ENCODE measurements at places on chromosomes 6 and 20.

DNA sequence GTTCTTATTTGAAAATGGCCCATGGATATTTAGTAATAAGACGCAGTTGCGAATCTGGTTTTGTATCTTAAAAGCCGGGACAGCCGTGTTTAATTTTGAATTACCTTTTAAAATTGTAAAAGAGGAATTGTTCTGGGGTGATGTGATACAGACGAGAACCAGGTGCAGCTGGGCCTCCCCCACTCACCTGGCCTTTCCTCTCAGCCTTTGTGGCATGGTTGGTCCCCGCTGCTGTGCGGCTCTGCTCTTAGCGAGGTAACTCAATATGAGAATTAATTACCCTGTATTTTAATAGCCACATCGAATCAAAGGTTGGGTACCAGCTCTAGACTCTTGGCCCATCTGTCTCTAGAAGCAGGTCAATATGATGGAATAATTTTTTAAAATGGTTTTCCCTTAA lies 56.5 kb upstream of the DACT2 start:
- no peak for DNase-seq

GRCh38 chr20:35010405-35011192 lies 54.9 kb downstream of the MYH7B start:
- DNase-seq, result no peak

GRCh38 chr20:60749804-60750602 lies 502.1 kb upstream of the CDH4 start:
- DNase-seq, result no peak

DNA sequence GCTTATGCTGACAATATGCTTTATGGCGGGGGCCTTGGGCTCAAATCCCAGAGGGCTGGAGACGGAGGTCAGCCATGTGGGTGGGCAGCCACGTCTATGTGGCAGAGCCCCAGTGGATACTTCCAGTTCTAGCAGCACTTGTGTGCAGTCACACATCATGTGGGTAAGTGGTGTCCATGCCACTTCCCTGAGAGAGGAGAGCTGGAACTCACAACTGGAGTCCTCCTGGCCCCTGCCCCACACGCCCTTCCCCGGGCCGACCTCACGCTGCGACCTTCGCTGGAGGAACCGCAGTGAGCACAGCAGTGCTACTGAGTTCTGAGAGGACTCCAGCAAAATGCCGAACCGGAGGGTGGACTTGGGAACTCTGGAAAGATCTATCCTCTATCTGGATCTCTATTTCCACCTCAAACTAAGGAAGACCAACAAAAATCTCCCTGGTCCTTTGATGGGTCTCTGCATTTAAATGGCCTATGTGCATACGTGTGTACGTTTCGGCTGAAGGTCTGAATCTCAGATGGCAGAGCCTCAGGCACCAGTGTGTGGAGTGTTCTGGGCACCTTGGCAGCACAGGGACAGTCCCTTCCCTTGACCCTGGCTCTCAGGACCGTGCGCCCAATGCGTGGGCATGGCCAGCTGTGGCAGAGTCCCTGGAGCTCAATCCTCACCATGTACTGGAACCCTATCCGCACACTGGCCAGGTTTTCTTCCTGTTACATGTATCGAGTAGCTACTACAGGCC lies 55.4 kb downstream of the GNAS-AS1 start:
- DNase-seq, result no peak

DNA sequence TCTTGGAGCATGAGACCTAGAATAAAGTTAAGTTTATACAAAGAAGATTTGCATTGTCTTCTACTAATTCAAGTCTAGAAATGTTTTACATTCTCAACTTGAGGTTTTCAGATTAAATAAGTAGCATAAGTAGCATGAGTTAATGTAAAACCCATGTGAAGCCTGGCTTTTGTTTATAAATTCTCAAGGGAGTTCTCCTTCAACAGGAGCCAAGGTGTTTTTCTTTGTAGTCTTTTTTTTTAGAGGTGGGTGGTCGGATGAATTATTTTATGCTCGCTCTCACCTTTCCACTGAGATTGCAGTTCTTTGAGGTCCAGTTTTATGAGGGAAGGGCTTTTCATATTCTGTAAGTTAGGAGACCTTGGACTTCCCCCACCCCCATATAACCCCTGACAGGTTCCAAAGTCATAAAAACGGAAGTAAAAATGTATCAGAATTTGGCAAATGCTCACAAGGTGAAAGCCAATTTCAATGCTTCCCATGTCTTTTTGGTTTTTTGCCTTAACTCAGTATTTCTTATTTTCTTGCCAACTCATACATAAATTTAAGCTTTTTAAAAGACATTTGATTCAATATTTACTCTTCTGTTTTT lies 244.3 kb upstream of the ASCC3 start:
- no peak for DNase-seq

DNA sequence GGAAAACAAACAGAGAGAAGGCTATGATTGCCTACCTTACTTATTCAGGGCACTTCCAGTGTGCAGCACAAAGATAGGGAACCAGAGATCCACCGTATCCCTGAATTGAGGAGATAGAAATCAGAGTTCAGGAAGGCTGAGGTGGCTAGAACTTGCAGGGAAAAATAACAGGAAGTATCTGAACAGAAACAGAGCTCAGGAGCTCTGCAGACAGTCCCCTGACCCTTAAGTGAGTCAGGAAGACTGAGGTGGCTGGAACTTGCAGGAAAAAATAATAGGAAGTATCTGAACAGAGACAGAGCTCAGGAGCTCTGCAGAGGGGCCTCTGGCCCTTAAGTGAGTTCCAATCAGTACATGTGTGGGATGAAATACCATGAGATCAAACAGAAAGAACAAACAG lies 65.4 kb downstream of the RPRD1B start:
- DNase-seq, result no peak

DNA sequence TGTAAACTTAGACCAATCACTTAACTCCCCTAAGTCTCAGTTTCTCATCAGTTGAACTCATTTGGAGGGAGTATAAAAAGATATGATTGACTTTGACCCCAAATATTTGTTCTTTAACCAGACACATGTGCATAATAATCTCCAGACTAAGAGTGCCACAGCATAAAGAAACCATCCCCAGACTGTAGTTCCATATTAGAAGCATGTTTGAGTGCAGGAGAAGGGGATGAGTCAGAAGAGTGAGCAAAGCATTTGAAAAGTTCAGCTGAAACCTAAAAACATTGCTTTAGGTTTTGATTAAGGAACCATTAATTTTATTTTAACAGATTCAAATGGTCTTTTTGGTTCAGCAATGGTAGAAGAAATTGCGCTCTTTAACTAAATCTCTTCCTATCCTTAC lies 654.8 kb downstream of the UTRN start:
- no peak for DNase-seq

DNA sequence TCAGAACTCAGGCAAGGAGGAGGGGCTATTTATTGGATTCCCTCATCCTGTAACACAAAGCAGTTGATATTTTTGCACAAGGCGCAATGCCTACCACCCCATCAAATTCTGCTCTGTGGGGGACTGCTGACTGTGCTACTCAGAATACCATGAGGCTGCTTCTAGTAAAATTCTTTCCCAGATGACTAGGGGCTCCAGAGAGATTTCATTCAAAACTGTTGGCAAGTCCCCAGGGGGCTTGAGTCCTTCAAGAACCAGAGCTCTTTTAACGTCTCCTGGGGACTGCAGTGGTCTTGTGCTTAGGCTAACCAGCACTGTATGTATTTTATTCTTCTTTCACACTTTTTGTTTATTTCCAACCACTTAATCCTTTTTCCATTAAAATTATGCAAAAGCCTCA lies 365.9 kb upstream of the AGPAT4 start:
- DNase-seq, result no peak

DNA sequence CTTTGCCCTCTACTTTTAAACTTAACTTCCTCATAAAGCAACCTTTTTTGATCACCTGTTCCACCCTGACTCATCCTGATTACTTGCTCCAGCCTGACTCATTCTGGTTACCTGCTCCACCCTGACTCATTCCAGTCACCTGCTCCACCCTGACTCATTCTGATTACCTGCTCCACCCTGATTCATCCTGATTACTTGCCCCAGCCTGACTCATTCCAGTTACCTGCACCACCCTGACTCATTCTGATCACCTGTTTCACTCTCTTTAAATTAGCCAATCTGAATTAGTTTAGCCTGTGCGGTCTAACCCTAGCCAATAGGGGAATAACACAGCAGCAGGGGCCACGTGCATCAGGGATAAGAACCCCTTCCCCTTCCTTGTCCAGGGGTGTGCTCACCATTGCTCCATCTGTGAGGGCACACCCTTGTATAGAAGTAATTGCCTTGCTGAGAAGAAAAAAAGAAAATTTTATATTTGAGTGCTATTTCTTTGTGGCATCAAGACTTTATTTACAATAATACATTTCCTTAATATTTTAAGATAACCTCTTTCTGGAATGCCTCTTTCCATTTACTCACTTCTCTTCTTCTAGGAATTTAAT lies 17.9 kb downstream of the HLA-G start:
- no peak for DNase-seq

DNA sequence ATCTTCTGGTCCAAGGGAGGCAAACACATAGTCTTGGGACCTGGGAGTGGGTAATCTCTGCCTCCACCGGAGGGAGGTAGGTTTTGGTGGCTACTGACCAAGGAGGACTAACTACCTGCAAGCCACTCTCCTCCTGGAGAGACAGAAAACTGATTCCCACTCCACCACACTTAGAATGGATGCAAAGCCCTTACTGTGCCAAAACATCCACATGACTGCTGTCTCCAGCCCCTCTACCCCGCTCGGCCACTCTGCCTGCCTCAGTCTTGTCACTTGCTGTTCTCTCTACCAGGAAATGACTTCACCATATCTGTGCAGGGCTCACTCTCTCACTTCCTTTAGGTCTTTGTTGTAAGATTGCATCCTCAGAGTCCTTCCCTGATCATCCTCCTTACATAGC lies 129.5 kb upstream of the ARG1 start:
- DNase-seq, result no peak

GRCh38 chr6:30769088-30769852 lies 24.9 kb upstream of the IER3 start:
- no peak for DNase-seq

- no peak for DNase-seq
Observed at GRCh38 chr6:139732451-139732850, 358.0 kb upstream of the CITED2 start.

DNA sequence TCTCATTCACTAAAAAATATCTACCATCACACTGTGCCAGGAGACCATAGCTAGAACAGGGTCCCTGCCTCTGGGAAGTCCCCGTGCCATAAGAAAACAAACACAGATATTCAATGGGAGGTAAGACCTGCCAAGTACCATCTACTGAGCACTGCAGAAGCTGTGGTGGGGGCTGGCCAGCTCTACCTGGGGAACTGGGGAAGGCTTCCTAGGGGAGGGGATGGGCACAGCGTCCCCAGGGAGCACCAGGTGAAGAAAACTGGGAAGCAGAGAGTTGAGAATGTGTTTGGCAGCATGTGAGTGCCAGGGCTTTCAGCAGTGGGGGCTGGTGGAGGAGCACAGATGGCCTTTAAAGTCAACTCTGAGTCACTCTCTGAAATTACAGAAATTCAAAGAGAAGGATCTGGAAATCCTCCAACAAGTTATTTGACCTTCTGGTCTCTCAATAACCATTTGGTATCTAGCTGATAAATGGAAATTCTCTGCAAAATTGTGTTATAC lies 85.2 kb downstream of the SHLD1 start:
- DNase-seq, result no peak

DNA sequence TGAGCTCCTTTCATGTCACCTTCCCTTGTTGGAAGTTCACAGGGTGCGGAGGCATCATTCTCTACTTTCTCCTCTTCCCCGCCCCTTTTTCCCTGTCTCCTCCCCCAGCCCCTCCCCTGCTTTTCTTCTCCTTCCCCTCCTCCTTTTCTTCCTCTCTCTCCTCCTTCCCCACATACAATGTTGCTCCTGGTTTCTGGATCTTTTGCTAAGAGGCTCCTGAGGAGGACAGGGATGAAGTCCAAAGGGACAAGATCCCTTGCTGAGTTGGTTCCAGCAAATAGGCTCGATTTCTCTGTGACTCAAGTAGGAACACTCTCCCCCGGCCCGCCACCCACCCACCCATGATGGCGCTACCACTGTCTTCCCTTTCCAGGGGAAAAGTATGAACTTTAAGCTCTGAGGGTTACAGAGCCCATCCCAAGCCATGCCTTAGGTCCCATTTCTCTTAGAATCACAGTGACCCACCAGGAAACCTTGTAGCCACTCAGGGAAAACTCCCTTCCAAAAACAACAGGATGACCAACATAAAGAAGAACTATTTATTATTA lies 852 bp upstream of the TFEB start:
- DNase-seq, result no peak

- no peak for DNase-seq
Observed at GRCh38 chr20:7113577-7114466, 346.3 kb downstream of the BMP2 start.

DNA sequence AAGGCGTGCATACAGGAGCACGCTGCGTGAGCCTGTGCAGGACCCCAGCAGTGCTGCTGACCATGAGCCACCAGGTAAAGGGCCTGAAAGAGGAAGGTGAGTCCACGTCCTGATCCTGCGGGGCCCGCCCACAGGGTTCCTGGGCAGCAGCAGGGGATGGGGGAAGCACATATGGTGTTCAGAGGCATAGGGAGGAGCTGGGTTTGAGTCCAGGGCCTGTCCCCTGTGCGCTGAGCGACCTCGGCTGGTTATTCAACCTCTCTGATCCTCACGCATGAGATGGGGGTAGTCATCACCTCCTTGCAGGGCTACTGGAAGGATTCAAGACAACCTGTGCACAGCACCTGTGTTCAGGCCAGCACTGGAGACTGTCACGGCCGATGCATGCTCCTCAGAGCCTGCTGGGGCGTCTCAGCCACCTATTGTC lies at the start of gene TMC2:
Gene TMC2, plus strand, starts transcription at position 14 of the 427 bp plus-strand sequence. Its CDS starts 49 bp downstream, at position 63.
- DNase-seq, result no peak

DNA sequence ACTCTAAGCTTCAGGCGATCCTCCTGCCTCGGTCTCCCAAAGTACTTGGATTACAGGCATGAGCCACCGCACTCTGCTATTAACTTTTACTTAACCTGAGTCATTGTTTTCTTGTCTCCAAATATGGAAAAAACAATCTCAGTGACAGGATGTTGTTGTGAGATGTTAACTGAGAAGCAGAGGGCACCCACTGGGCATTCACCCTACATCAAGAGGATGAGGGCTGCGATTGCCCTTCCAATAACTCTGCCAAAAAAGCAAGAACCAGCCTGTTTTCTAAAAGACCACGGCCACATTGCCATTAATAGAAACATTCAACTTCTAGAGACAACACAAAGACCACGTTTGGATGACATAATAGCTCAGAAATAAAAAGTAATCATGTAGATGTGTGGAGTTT lies 107.6 kb upstream of the SGK1 start:
- no peak for DNase-seq

DNA sequence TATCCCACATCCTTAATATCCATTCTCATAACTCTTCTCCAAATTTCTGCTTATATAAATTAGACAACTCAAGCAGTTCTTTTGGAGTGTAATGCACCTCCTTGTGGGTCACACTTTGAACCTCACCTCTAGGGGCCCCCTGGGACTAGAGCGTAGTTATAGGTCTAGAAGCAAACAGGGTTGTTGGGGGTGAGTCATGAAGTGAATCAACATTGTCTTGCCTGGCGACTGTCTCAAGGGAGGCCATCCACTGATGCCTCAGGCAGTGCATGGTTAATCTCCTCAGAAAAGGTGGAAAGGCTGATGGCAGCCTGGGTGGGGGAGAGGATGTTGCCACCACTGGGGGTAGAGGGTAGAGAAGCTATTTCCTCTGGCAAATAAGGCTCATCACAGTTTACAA lies 129.1 kb downstream of the TNFRSF21 start:
- DNase-seq, result no peak

GRCh38 chr20:21583486-21584168 lies 69.8 kb upstream of the NKX2-2 start:
- DNase-seq, result no peak

- DNase-seq, result no peak
Observed at GRCh38 chr20:61422636-61423425, 170.8 kb downstream of the CDH4 start.

Measured in activated B cell treated with CpG ODN at 0.5 μM for 24 hours (primary cell).